Large intestine (tissue), 12 donors: ENCODE measurements at places on chromosomes 2 and 18.

DNA sequence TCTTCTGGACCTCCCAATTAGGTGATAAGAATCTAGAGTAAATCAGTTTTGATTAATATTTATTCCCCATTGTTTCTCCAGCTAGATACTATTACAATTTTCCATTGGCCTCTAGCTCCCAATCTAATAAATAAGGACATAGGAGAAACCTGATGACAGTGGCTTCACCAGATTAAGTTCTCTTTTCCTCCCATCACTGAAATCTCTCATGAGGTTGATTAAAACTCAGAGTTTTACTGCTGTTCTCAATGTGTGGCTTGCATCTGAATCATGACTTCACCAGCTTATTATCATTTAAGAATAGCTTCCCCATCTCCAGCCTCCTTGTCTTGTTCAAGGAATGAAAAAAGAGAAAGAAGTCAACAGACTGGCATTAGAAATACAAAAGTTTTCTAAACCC, 3.9 kb upstream of the CCDC102B start:
- no peak for DNase-seq

GRCh38 chr2:11569636-11570035, 35.8 kb downstream of the GREB1 start:
- no peak for DNase-seq

DNA sequence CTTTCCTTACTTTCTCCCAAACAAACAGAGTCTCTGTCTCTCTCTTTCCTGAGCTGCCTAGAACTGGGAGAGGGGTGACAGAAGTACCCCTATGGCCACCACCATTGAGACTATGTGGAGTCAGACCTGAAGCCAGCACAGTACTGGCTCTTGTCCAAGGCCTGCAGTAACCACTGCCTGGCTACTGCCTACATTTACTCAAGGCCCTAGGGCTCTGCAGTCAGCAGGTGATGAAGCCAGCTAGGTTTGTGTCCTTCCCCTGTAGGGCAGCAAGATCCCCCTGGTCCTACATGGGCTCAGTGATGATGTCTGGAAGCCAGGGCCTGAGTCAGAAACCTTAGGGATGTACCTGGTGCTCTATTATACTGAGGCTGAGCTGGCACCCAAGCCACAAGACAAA, 12.2 kb downstream of the MYO3B start:
- no peak for DNase-seq

GRCh38 chr2:75098856-75099255, 100.5 kb downstream of the TACR1 start:
- no peak for DNase-seq

- no peak for DNase-seq
Measured at GRCh38 chr18:69109686-69110085, 291.0 kb upstream of the DOK6 start.

- no peak for DNase-seq
Measured at GRCh38 chr18:75592527-75592926, 165.0 kb upstream of the SMIM21 start.

DNA sequence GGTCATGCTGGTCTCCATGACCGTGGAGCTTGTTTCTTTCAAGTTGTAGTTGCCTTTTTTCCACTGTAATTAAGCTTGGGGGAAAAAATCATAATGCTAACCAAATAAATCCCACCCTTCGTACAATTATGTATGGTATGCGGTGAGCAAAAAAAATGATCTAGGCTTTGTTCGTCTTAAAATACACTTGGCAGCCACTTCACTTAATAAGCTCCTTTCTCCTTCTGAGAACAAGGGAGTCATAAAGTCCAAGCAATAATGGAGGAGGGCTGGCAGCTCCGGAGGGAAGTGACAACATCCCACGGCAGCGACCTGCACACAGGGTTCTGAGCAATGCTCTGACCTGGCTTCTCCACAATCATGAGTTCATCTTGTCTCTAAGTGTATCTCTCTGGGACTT, 91.2 kb upstream of the KLHL29 start:
- DNase-seq, result peak; percentile 5

DNA sequence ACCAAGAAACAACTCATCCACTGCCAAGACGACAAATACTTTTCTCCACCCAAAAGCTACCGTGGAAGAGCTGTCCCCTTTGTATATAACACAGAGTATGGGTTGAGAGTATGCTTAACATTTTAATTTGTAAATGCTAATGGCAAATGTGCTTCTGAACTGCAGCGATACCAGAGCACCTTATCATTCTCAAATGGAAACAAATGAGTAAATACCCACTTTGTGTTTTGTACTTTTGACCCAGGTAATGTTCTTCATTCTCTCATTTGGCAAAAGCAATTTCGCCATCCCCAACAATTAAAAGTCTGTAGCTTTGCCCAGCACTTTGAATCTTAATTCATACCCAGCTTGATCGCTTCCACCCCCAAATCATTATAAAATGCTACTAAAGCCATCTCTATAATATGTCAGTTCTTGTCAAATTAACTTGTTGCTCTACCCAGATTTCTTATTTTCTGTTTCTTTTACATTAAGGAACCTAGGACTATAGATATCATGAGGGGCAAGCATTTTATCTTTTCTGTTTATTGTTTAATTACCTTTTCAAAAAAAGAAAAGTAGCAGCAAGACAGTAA, 6.2 kb upstream of the POU3F3 start:
- no peak for DNase-seq

- no peak for DNase-seq
Measured at GRCh38 chr2:105778080-105778607, 33.4 kb downstream of the NCK2 start.

GRCh38 chr2:27738349-27739057, 33.0 kb upstream of the MRPL33 start:
- no peak for DNase-seq

- peak; percentile 70 for DNase-seq
Measured at GRCh38 chr18:57772387-57772799, 30.7 kb downstream of the ATP8B1 start.

- DNase-seq, result no peak
Measured at GRCh38 chr2:174779361-174779928, 15.2 kb upstream of the CHRNA1 start.

GRCh38 chr2:165056564-165056963, 101.2 kb upstream of the SLC38A11 start:
- DNase-seq, result no peak

GRCh38 chr2:231050018-231050901, 6.4 kb upstream of the PSMD1 start:
- DNase-seq, result peak; percentile 92

DNA sequence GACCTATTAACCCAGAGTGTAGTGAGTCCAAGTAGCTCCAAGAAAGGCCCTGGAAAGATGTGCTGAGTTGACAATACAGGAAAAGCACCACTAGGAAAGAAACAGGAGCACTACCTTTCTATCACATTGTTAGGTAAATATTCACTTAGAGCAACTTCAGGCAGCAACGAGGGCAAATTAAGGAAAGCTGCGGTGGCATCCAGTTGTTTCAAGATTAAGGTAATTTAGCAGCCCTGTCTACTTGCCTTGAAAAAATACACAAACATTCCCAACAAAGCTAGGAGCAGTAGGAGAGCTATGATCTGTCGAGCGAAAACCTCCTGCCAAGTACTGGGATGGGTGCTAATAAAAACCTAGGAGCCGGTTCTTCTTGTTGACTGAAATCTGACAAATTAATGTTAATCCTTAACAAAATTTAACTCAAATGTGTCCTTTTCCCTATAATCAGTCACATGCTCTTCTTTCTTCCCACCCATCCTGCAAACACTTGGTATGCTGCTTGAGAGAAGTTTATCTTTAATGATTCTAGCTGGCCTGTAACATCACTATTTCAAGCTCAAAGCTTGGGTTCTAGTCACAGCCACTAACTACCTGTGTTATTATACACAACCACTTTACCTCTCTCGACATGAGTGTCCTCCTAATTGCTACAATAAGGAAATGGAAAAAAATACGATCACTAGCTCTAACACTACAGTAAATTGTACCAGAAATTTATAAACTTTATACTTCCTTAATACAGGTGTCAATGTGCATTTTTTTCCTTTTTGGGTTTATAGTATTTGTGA, 2.0 kb downstream of the ACAA2 start:
- peak; percentile 77 for DNase-seq

DNA sequence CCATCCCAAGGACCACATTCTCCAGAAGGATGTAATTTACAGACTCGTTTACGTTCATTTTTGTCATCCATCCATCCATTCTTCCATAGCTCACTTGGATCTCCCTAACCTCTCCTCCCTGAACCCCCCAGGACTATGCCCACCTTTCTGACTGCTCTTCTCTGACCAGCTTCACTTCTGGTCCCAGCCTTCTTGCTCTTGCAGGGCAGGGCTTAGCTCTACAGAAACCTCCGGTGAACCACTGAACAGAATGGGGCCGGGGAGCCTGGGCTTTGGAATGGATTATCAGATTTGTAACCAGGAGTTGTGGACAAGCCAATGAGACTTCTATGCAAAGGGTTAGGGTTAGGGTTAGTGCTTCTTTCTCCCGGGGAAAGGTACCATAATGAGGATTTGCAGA, 95.0 kb downstream of the TGFA start:
- no peak for DNase-seq

DNA sequence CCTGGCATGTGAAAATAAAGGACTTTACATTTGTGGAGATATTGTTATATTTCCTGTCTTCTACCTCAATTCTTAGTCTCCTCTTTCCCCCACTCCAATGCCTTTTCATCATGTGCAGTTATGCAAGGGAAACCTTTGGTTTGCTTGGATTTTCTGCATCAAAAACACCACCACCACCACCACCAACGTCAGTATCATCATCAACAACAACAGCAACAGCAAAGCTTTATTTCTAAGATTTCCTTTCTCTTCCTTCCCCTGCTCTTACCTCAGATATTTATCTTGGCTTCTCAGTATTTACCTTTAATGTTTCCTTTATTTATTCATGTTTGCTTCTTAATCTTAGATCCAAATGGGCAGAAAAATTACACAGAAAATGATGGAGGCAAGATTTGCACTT, 26.1 kb downstream of the CXCR4 start:
- DNase-seq, result no peak

DNA sequence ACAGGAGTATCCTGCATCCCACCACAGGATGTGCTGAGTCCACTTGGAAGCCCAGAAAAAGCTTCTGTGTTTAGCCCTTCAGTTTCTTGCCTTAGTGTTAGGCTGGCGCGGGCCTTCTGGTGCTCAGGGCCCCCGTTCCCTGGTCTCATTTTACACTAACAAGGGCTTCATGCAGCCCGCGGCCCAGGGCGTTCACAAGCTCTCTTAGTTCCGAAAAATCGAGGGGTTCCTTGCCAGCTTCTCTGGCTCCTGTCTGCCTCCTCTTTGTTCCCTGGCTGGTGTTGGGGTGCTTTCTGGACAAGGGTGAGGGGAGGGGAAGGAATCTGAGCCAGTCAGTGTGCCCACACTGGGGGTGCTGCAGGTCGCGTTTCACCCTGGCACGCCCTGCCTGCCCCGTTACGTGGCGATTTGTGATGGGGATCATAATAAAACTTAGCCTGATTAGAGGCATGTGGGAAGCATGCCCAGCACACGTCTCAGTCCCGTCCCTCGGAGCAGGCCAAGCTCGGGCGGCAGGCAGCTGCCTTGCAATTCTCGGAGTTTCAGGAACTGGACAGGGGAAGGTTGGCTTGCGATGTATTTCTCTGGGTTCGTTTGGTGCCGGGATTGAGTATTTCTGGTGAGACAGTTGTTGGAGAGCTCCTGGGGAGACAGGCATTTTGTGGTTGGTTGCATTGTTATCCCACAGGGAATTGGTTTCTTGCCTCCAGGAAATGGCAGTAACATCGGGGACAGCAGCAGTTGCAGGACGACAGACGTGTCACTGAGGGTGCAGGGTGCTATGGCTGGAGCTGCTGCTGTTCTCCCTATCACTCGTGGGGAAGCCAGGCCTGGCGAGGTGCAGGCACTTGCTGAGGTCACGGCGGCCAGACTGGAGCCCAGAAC, 22.9 kb downstream of the SH3BP4 start:
- DNase-seq, result no peak
